Stimulated activated CD4-positive, alpha-beta T cell treated with anti-CD3 and anti-CD28 coated beads, TNF-alpha, amount 100 ng/mL, for 1 hour (primary cell): ENCODE measurements at places on chromosomes 5 and 9.
A peak's percentile ranks its signal among the peaks of the same experiment; 100 is the strongest.

DNA sequence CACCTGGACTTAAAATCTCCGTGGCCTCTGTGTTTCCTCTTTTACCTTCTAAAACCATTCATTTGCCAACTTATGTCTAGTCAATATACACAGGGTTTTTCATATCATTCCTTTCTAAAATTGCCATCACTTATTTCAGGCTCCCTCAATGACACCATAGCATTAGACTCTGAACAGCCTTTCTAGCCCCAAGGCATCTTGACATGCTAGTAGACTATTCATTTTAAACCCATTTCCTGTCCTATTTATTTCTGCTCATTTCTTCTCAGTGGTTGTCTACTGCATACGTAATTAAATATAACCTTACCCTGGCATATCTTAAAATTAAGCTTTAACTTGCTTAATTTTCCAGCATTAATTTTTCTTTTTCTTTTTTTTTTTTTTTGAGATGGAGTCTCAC lies 83.2 kb downstream of the PHAX start:
- no peak for DNase-seq

DNA sequence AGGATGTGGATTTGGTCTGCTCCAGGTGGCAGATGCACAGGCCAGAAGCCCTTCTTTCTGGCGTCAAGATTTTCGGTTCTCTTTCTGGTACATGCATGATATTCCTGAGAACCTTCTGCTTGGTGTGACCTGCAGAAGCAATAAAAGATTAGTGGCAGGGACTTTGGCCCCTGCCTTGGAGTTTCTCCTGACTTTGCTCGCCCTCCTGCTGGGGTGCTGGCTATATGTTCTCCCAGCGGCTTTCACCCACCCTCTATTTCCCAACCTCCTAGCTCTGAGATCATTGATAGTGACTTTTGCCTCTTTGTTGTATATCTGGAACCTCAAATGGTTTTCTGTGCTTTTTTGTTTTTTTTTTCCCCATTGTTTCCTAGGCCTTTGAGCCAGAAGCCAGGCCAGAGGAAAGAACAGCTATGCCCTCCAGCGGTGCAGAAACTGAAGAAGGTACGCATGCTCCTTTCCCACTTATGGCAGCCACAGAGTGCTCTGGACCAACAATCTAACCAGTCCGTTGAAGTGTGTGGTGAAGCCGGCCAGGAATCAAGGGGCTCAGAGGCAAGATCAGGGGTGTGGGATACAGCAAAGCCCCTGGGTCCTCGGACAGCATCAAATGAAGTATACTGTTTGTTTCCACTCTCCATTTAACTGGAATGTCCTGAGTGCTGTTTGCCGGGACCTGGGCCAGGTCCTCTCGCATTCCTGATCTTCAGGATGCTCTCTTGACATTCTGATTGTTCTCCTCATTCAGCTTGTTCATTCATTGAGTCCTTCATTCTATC lies 154.5 kb downstream of the ARHGEF28 start:
- DNase-seq: no peak

GRCh38 chr9:109934136-109934856 lies 154.3 kb downstream of the PALM2AKAP2 start:
- DNase-seq: no peak

DNA sequence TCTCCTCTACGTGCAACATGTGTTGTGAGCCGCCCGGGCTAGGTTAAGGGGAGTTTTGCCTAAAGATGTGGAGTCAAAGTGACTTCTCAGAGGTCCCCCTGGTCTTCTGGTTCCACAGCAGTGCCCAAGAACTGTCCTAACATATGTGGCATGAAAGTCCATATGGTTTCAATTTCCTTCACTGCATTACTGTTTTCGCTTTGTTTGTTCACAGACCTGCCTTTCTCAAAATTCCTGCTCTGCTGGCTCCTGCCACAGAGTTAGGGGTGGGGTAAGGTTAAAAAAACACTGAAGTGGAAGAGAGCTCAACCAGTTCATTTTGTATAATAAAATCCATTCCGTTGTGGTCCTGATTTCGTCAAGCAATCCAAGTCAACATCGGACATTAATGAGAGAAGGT lies 289.4 kb downstream of the DMAC1 start:
- no peak for DNase-seq

DNA sequence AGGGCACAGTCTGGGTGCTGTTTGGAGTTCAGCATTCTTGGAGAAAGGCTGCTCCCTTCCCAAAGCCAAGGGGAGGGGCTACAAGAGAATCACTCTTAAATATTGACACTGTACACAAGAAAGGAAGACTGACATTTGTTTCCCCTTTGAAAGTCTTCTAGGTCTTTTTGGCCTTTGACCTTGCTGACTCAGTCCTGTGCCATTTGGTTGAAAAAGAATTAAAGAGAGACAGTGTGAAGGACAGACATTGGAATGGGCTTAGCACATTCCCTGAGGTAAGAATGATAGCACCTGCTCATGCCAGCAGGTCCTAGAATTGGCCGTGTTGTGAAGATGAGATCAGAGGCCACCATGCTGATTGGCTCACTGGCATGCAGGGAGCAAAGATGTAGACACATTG lies 271.4 kb upstream of the ZNF608 start:
- DNase-seq: no peak

DNA sequence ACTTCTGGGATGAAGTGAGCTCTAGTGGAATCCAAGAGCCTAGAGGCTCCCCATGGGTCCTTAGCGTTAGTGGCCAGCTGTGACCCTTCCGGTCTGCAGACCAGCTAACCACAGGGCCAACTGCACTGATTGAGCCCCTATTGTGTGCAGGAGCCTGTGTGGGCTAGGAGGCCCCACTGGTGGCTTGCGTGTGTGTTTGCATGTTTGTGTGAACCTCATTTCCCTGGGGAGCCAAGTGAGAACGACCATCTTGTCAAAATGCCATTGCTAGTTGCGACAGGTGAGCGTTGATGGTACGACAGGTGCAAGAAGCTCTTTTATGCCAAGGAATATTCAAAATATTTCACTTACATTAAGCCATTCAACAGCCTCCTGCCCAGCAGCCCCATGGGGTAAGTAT lies 44.1 kb upstream of the ANKRD33B start:
- no peak for DNase-seq

GRCh38 chr9:95131023-95131943 lies 186.2 kb downstream of the FANCC start:
- DNase-seq: peak; percentile 1

- no peak for DNase-seq
Measured at GRCh38 chr9:14156046-14156445, 157.9 kb downstream of the NFIB start.

DNA sequence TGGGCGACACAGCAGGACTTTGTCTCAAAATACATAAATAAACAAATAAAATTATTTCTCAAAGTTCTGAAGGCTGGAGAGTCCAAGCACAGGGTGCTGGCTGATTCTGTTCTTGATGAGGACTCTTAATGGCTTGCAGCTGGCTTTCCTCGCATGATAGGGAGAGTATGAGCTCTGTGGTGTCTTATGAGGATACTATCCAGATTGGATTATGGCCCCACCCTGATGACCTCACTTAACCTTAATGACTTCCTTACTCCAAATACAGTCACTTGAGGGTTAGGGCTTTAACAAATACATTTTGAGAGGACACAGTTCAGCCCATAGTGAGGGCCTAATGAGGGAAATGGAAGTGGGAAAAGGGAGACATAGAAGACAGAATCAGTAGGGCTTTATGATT lies 87.7 kb downstream of the FOCAD start:
- no peak for DNase-seq

DNA sequence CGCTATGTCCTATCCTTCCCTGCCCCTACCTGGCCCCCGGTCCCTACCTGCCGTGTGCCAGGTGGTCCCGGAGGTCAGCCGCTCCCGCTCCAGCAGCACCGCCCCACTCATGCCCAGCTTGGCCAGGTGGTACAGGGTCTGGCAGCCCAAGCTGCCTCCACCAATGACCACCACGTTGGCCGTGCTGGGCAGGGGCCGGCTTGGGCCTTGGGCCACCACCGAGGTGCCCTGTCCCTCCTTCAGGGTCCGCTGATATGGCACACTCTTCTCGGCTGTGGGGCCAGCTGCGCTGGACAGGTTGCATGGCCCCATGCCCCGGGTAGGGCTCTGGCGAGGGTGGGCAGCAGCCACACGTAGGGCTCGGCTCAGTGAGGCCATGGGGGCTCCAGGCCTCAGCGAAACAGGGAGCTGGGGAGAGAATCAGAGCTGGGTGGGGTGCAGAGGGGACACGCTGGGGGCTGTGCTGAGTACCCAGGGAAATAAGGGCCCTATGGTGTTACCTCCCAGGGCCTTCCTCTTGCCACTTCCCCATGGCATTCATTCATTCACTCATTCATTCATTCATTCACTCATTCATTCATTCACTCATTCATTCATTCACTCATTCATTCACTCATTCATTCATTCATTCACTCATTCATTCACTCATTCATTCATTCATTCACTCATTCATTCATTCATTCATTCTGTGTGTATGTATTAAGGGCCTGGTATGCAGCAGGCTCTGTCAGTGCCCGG lies 4.2 kb downstream of the SARDH start:
- no peak for DNase-seq

- no peak for DNase-seq
Measured at GRCh38 chr9:76868897-76869296, 37.0 kb downstream of the PRUNE2 start.

GRCh38 chr5:1797855-1798254 lies 1.8 kb downstream of the MRPL36 start:
- no peak for DNase-seq

DNA sequence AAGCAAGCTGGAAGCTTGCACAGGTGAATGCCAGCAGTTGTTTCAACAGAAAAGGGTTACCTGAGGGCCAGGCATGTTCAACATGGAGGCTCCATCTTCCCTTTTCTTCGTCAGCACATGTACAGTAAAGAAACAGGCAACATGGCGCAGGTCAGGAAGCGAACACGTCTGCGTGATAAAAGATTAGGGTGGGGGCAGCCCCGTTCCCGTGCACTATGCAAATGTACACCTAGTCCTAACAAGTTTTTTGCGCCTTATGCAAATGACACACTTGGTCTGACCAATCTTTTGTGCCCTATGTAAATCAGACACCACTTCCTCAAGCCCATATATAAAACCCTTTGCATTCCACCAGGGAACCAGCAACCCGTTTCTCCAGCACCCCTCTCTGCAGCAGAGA lies 452.1 kb upstream of the PTPRD start:
- no peak for DNase-seq

- DNase-seq: no peak
Measured at GRCh38 chr9:20579524-20580314, 42.6 kb downstream of the MLLT3 start.

DNA sequence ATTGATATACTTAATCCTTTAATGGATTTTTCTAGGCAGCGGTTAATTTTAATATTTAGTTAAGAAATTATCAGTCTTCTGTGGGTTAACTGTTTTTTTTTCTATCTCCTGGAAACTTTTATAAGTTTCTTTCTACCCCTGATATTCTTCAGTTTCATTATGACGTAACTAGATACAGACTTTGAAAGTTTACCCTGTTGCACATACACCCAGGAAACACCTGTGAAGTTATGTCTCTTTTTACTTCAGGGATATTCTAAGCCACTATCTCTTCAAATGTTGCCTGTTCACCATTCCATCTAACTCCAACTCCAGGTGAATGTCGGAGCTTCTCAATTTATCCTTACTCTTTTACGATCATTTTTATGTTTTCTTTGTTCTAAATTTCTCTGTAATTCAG lies 329.0 kb downstream of the ICE1 start:
- no peak for DNase-seq

- no peak for DNase-seq
Measured at GRCh38 chr9:5976674-5977397, 38.6 kb downstream of the RANBP6 start.

DNA sequence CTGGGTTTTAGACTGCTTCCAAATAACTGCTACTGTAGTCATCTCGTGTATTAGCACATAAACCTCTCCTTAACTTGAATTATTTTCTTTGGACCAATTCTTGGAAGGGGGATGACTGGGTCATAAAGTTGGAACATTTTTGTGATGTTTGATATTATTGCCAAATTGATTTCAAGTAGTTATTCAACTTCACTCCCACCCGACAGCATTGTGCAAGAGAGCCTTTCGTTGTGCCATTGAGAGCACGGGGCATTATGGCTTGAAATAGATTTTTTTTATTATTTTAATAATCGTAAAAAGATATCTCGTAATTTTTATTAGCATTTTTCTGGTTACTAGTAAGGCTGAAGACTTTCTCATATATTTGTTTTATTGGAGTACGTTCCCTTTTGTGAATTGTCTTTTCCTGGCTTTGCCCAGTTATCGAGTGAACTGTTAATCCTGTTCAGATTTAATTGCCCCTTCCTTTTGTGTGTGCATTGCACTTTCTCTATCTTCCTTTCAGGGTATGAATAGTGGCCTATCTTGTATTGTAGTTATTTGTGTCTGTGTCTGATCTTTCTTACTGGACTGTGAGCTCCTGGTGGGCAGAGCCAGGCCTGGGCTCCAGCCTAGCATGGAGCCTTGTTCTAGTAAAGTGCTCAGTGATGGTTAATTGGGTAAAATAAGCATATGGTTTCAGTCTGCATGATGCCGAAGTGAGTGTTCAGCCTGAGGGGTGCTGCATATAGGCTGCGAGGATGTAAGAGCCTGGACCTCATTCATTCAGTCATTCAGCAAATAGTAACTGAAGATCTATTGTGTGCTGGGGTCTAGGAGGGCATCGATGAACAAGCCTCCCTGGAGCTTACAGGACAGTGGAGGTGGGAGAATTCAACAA lies 93.5 kb upstream of the SHB start:
- DNase-seq: no peak

GRCh38 chr5:33146881-33147280 lies 293.9 kb upstream of the TARS1 start:
- no peak for DNase-seq

DNA sequence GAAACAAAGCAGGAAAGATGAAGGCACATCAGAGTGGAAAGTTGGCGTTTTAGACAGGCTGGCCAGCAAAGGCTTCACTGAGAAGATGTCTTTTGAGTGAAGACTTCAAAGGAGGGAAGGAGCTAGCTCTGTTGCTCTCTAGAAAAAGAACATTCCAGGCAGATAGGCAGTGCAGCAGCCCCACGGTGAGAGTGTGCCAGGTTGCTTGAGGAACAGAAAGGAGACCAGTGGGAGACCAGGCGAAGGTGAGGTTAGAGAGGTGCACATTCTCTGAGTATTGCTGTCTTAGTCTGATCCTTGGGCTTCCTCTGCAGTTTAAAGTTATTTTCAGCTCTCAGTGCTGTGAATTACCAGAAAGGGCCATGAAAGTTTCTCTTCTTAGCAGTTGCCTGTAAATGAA lies 83.8 kb downstream of the SLC44A1 start:
- DNase-seq: no peak

DNA sequence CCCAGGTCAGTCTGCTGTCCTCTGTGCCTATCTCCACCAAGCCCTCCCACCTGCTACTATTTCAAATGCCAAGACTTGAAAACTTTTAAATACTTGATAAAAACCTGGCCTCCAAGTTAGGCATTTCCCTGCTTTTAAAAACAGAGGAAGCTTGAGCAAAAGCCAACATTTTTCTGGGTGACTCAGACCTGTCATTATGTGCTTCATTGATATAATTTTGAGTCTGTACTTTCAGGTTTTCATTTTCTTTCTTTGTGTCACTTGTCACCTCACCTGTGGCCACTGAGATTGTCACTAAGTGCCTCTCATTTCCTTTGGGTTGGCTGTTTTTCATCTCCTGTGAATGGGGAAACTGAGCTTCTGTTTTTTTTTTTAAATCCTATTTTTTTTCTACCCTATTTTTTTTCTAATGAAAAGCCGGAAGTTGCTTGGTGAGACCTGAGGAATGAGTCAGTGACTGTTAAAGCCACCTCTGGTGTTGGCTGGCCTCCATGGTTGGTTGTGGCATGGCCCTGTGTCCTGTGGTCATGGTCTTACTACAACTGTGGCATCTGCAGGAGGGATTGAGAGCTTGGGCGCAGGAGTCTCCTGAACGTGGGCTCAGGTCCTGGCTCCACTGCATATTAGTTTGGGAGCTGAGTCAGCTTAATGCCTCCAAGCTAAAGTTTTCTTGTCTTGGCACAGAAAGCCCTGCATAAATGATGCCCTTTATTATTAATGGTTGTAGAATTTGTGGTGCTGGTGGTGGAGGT lies 56.7 kb downstream of the ARHGAP26 start:
- DNase-seq: no peak
